ENCODE measurements at places on chromosomes 13 and 19.

GRCh38 chr13:79194727-79195126 lies 211.3 kb downstream of the RBM26 start:
- DNase-seq = no peak

DNA sequence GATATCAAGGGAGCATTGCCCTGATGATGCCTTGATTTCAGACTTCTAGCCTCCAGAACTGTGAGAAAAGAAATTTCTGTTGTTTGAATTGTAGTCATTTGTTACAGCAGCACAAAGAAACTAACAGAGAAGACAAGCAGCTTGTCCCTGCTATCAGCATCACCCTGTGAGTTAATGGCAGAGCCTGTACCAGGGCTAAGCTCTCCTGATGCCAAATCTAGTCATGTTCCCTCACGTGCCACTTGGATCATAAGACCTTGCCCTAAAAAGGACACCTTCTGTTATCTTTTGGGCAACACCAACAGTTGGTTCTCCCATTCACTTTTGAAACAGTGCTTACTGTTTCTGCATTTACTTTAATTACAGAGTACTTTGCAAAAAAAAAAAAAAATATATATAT lies 14.8 kb downstream of the RCBTB2 start:
- no peak for DNase-seq

GRCh38 chr19:28388988-28389387 lies 824.0 kb downstream of the UQCRFS1 start:
- no peak for DNase-seq

- peak; percentile 38 for DNase-seq
Observed at GRCh38 chr19:41753159-41753558, 2.2 kb upstream of the CEACAM6 start.
